AG04449 (cell line): ENCODE measurements at places on chromosomes 5 and 9.
A peak's percentile ranks its signal among the peaks of the same experiment; 100 is the strongest.

GRCh38 chr9:91845879-91846278 lies 104.1 kb downstream of the ROR2 start:
- DNase-seq: no peak

GRCh38 chr5:139964994-139965565 lies 78.0 kb downstream of the NRG2 start:
- DNase-seq: no peak

GRCh38 chr5:135491552-135492318 lies 39.6 kb upstream of the TIFAB start:
- DNase-seq: no peak

GRCh38 chr5:81558188-81558587 lies 164.3 kb upstream of the ACOT12 start:
- DNase-seq: no peak

DNA sequence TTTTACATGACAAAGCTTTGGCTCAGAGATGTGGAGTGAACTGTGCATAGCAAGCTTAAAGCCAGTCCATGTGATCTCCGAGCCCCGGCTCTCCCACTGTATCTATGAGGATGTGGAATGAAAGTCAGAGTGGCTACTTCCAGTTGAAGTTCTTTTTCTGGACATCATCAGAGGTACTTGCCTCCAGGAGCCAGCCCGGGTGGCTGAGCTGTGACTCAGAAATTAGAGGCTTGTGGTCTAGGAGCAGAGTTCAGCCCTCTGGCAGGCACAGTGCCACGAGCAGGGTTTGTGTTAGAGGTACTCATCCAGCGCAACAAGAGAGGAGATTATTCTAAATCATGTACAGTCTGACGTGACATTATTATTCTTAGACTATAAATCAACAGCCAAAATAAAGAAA lies 322.5 kb downstream of the CDK5RAP2 start:
- no peak for DNase-seq

GRCh38 chr5:167864801-167865200 lies 426.6 kb upstream of the WWC1 start:
- DNase-seq: no peak

DNA sequence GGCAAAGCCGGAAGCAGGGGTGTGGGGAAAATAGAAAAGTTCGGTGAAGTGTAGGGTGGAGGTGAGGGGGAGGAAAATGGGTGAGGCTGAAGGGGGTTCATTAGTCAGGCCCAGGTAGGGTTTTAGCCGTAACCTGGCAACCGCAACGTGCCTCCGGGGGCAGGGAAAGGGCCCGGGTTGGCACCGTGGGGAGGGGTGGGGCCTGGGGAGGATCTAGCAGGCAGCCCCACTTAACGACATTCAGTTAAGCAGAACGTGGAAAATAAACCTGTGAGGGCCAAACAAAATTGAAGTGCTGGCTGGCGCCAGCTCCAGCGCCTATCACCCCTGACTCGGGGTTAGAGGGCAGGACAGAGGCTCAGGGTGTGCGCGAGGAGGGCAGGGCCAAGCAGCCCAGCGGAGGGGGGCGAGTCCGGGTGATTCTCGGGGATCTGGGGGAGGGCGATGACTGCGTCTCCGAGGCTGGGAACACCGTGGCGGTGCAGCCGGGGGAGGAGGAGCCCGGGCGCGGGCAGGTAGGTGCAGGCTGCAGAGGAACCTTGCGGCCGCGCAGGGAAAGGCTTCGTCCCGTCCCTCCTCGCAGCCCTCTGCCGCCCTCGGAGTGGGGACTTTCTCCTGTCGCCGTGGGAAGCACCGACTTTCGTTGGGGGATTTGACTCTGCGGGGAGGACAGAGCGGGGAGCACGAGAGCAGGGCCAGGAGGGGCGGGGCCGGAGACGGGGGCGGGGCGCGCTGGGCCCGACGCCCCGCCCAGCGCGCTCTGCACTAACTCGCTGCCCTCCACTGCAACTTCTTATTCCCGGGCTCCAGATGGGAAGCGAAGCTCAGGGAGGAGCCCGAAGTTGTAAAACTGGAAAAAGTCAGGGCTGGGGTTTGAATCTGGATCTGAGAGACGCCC lies 5.1 kb downstream of the RGS14 start:
- no peak for DNase-seq

GRCh38 chr5:2213121-2213730 lies 330.5 kb upstream of the IRX4 start:
- DNase-seq: no peak

DNA sequence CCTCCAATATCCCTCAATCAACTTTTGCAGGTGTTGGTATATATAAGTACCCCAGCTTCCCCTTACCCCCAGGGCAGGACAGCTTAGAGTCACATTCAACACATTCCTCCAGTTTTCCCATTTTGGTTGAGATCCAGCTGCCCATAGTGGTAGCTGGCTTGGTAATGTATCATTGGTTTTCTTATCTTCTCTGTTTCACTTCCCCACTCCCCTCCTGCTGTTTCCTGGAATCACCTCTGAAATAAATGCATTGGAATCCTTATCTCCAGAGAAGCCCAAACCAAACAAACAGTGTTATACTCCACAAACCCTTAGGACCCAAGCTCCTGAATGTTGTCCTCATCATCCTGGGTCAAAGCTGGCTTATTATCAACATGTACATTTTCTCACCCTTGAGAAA lies 184.8 kb downstream of the TMEM38B start:
- DNase-seq: no peak

DNA sequence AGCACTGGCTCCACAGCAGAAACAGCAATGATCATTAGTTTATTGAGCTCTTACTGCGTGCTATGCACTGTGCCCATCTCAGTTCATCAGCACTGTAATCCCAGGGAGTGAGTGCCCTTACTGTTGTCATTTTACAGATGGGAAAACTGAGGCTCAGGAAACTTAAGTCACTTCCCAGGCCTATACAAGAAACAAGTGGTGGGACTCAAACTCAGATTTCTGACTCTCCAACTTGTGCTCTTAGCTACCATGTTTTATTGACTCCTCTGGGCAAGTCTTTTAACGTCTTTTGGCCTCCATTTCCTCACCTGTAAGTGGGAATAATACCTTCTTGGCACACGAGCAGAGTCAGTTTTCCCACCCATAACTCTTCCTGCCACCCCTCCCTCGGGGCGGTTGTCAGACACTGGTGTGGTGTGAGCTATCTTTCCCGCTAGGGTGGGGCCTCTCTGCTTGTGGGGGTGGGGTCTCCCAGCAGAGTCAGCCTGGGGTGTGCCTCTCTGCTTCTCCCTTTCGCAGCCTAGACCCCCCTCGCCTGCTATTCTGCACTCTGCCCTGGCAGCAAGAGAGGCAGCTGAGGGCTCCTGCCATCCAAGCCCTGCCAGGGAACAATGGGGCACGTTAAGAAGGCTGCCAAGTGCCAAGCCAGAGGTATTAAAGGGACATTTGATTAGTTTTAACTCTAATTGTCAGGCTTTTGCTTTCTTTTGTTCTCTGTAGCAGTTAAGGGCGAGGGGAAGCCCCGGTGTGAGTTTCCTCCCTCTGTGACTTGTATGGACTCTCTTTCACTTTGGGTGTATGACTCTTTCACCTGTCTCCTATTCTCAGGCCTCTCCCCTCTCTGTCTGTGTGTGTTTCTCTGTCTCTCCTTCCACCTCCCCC lies 12.1 kb downstream of the GALNT10 start:
- DNase-seq: no peak

DNA sequence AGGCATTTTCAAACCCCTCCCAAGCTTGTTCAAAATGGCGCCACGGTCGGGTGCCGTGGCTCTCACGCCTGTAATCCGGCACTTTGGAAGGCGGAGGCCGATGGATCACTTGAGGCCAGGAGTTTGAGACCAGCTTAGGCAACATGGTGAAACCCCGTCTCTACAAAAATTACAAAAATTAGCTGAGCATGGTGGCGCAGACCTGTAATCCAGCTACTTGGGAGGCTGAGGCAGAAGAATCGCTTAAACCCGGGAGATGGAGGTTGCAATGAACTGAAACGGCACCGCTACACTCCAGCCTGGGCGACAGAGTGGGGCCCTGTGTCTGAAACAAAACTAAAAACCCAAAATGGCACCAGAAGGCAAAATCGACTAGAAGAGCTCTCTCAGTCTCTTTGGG lies 142.0 kb downstream of the MTX3 start:
- DNase-seq: no peak

DNA sequence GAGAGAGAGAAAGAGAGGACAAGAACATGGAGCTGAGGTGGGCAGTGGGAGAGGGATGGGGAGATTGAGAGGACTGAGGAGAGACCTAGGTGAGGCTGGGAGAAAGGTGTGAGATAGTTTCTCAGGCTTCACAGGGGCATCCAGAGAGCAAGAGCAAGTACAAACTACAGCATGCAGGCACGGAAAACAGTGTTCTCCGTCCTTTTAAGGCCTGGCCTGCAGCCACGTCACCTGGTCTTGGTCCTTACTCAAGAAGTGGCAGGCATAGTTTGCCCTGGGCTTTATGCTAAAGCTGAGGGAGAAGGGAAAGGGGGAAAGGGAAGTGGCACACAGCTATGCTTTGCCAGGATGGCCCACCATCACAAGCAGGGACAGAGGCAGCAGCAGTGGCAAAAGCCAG lies 65.7 kb downstream of the SIL1 start:
- no peak for DNase-seq

DNA sequence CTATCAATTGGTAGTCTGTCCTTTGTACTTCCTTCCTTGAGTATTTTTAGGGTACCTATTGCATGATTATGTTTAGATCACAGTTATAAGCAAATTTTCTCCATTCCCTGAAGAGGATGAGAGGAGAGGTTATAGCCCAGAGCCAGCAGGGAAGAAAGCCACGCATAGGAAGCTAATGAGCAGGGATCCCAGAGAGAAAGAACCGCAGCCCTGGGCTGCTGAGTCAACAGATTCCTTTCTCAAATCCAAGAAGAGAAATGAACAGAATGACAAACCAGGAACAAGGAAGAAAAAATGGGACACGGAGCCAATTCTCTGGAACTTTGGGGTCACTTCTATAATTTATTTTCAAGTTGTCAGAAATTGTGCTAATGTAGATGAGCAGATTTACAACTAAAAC lies 284.5 kb downstream of the RFX3 start:
- no peak for DNase-seq

DNA sequence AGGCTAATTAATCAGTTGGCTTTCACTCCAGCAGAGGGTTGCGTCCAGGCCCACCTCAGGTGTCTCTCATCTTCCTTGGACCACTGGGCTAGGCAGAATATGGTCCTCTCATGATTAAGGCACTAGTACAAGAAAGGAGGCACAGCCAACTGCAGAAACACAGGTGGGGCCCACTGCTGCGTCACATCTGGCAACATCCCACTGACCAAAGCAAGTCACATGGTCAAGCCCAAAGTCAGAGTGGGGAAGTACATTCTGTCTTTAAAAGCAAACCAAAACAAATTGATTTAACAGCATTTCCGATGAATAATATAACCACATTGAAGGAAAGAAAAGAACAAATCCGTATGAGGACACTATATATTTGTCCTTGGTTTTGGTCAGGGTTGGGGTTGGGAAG lies 28.0 kb upstream of the UBTD2 start:
- DNase-seq: no peak

DNA sequence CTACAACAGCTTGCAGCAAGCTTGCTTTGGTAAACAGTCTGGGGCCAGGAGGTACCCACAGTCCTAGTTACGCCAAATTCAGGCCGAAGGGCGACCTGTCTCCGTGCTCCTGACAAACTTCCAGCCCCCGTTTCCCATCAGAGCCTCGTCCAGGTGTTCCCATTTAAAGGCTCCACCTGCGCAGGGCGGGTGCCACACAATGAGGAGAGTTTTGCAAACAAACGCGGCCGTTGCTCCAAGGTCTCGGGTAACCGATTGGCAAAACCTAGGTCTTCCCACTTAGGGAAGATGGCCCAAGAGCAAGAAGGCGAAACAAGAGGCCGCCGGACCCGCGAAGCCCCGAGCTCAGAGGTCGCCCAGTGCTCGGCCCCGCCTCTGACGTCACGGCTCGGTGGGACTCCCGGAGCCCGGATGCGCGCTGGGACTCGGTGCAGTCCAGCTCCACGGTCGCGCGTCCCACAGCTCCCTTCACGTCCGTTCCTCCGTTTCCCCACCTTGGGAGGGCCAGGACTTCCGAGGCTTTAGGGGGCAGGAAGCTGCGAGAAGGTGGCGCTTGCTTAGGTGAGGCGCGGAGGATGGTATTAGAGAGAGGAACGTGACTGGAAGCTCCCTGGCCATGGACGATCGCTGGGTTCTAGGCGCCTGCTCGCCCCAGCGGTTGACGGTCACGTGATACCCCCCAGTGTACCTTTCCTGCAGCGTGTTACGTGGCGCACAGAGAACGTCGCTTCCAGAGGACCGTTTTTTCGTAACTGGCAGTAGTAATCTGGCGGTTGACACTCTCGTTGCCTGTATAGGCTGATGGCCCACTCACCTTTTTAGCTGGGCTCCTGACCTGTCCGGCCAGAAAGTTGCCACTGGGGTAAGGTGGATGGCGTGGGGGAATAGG lies 41.8 kb upstream of the KDM4C start:
- no peak for DNase-seq

GRCh38 chr5:36156121-36156601 lies 4.2 kb downstream of the SKP2 start:
- DNase-seq: peak; percentile 40

DNA sequence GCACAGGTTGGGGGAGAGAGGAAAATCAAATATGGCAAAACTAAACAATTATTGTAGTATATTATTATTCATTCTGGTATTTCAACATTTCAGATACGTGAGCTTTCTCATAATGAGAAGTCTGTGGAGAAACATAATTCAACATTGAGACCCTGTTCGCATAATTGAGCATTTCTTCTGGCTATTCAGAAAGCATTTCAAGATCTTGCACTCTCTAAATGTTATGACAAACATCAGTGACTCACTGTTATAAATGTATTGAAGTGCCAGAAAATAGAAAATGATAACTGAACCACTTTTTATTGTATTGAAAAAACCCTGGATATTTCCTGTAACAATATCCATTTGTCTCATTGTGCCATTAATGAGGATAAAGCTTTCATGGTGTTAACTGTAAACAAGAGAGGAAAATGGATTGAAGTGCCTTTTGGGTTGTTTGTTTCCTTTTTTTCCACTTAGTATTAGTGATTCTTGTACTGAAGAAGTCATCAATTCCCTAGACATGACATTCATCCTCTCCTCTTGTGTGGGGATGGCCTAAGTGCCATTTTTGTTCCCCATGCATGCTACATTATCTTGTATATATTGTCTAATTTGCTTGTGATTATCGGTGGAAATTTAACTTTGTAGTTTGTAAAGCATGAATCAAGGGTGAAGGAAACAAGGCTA lies 124.6 kb downstream of the CAMK4 start:
- DNase-seq: no peak

- no peak for DNase-seq
Measured at GRCh38 chr5:51378448-51379330, 4.6 kb upstream of the ISL1 start.

DNA sequence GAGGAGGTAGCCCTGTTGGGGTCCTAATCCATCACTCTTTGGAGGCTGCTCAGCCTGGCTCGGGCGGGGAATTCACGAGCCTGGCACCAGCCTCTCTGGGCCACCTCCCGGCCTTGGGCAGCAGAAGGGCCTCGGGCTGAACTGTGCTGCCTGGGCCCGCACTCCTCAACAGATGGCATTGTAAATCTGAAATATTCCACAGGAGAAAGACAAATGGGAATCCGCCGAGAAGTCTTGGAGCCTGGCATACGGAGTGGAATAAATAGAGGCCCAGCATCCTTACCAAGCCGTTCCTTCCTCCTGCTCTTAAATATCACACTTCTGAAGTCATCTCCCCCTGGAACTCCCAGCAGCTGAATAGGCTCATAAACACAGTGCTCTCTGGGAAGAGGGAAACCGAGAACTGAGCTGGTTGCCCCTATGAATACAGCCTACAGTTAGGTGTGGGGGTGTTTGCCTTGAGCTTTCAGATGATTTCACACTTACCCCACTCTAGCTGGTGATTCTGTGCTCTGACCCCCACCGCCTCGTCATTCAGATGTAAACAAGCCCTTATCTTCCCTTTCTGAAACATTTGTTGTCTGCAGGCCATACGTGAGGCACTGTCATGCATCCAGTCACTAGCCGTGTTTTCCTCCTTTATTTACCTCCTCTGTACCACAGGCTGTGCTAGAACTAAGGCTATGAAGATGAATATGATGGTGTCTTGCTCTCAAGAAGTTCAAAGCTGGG lies 455.0 kb upstream of the CLINT1 start:
- no peak for DNase-seq
